ENCODE measurements at places on chromosomes 12 and 14.

GRCh38 chr14:53346988-53347387, 193.9 kb upstream of the DDHD1 start:
- DNase-seq = no peak

- no peak for DNase-seq
Measured at GRCh38 chr12:15650399-15651128, 138.6 kb downstream of the EPS8 start.

GRCh38 chr14:72916174-72916573, 10.1 kb upstream of the DCAF4 start:
- DNase-seq = no peak

DNA sequence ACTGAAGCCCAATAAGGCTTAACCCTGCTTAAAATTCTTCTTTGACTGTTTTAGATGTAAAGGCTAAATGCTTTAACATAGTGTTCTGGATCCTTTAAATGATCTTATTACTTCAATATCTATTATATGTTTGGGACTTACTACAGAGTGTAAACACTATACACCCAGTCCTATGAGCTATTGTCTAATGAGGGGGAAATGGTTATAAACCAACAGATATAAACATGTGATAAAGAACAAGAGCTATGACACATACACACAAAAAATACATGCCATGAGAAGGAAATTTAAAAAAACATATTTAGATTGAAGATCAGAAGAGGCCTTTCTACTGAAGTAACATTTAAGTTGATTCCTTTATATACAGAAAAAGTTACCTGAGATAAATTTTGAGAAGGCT, 505.1 kb downstream of the FOXG1 start:
- no peak for DNase-seq

DNA sequence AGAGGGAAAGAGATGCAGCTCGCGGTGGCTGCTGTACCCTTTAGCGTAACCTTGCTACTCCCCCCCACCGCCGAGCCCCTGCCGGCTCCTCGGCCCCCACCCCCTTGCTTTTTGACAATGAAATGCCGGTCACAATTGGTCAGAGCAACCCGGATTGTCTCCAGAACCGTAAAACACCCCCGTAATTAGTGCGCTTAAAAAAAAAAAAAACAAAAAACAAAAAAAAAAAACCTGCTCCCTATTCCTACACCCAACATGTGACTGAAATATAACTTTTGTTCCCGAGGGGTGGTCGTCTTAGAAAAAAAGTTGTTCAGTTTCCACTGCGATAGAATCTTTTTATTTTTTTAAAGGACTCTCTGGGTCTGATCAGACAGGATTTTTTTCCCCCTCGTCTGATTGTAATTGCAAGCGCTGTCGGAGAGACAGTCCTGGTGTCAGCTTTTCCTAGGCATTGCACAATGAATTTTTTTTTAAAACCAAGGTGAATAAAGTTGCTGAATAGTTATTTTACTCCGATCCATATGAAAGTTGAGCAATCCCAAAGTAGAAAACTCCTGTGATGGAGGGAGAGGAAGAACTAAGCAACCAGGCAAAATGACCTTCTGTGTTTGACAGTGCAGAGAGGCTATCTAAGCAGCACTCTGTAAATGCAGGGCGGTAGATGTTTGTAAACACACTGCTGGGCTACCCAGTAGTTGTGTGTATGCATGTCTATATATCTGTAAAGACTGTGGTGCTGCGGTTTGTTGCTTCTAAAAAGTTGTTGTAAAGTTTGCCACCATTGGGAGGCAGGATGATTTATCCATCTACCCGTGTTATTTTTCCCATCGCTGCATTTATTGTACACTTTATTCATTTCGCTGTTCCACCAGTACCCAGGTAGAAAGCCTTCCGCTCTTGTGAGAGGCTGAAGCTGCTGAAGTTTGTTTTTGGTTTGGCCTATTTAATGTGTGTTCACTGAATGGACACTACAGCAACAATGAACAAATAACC, 1.1 kb downstream of the ETV6 start:
- peak; percentile 50 for DNase-seq

- DNase-seq = no peak
Measured at GRCh38 chr14:90576581-90576980, 179.8 kb downstream of the CALM1 start.

DNA sequence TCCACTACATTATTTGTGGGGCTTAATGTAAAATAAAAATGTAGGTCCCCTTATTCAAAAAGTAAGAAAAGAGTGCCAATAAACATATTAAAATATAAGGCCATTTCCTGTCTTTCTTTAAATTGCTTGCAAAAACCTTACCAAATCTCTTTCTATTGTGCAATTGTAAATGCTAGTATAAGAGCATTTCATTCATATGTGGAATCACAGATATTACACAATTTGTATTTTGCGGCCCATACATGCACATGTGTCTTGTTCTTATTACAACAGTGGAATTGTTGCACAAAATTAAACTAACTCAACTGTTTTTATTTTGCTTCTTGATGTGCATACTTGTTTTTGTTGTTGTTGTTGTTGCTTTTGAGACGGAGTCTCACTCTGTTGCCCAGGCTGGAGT, 20.1 kb upstream of the CRADD start:
- no peak for DNase-seq

DNA sequence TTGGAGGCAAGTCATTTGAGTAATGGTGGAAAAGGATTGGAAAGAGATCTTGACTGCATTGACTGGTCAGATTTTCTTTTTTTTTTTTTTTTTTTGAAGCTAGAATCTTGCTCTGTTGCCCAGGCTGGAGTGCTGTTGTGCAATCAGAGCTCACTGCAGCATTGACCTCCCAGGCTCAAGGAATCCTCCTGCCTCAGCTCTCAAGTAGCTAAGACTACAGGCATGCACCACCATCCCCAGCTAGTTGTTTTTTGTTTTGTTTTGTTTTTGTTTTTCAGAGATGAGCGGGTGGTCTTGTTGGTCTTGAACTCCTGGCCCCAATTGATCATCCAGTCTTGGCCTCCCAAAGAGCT, 30.9 kb upstream of the FAM222A start:
- DNase-seq = no peak

DNA sequence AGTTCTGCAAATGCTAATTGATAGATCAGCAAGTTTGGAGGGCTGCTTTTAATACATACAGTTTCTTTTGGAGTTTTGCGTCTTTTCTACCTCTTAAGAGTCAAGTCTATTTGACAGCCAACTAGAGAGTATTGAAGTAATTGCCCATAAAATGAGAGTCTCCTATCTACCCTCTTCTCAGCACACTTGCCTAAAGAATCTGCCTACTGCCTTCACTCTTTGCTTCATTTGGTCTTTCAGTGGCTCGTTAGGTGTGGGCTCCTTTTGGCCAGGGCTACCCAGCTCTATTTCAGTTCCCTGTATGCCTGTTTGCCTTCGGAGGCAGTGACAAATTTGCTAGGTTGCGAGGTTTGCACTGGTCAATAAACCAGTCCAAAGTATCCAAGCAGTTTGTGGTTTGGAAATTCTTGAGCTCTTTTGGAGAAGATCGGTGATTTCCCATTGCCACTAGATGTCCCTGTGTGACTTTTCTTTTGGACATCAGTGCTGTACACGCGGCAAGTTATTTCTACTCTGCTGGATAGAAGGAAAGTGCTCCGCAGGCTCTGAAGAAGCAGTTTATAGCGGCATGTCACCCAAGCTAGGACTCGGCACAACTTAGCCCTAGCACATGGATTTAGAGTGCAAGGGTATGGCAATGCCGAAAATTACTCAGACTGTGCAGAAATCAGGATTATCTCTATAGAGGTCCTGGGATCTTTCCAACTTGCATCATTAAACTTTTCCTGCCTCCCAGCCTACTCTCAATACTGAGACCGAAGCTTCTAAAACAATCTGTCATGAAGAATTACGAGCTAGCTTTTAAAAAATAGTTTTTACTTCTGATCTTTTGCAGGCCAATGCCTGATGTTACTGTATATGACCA, 38.6 kb downstream of the MGST1 start:
- no peak for DNase-seq

- DNase-seq = no peak
Measured at GRCh38 chr12:84070292-84070691, 842.3 kb downstream of the SLC6A15 start.

GRCh38 chr14:64841121-64841651, 38.5 kb downstream of the SPTB start:
- no peak for DNase-seq

DNA sequence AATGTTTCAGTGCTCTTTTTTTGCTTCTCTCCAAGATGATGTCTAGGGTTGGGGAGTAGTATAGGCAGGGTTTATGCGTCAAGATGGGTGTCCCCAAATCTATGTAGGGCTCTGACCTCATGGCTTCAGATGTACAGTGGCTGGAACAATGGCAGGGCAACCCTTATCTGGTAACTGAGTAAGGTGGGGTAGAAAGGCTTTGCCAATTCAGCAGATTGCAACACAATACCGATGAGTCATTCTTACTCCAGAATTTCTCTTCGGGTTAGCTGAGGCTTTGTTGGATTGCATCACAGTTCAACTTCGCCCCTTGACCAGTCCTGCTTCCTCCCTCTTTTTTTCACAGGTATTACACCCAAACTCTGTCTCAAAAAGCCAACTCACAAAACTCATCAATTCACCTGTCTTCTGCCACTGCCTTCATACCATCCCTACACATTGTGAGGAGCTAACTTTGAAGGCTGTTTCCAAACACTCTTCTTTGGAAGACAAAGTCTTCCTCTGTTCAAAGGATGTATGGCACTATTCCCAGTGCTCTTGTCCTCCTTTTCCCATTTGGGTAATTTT, 190.2 kb upstream of the CNOT2 start:
- peak; percentile 14 for DNase-seq

GRCh38 chr12:40034712-40035111, 71.2 kb downstream of the SLC2A13 start:
- DNase-seq = no peak

- no peak for DNase-seq
Measured at GRCh38 chr14:75134644-75135043, 7.8 kb upstream of the NEK9 start.

- no peak for DNase-seq
Measured at GRCh38 chr12:26530461-26530860, 302.5 kb downstream of the ITPR2 start.

DNA sequence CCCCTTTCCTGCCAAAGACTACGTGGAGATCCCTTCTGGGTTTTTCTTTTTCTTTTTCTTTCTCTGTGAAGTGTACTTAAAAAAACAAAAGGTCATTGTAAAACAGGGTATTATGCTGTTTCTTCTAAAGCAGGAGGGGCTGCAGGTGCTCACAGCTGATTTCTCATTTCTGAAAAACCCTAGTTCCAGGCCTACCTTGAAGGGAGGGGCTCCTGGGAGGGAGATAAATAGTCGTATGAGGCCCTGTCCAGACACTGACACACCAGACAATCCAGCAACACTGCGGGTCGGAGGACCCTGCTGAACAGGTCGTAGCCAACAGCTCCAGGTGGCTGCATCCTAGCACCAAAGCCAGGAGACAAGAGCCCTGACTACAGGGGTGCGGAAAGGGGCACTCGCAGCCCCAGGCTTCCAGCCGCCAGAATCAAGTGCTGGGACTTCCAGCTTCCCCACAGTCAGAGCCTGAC, 41.1 kb downstream of the PSMA6 start:
- no peak for DNase-seq

DNA sequence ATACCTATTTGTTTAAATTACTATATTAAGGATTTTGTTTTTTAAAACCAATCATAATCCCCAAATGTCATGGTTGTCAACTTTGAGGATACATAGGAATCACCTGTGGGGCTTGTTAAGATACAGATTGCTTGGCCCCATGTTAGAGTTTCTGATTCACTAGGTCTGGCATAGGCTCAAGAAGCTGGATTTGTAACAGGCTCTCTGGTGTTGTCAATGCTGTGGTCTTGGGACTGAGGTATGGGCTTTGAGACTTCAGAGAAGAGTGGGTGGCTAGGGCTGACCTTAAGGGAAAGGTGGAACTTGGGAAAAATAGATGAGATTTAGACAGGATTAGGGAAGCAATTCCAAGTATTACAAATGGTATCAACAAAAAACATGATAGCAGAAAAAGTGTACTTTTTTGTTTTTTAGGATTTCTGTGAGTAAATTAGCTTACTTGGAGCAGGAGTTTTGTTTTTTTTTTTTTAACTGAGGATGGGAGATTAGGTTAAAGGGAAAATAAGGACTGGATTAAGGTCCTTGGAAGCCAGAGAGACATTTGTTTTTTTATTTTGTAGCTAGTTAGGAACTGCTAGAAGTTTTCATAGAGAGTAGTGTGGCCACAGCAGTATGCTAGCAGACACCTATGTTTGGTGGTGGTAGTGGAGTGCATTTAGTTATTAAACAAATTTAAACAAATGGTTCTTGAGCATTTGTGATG, 88.6 kb downstream of the RAD51B start:
- DNase-seq = no peak

- no peak for DNase-seq
Measured at GRCh38 chr12:80632835-80633234, 74.6 kb upstream of the MYF6 start.

DNA sequence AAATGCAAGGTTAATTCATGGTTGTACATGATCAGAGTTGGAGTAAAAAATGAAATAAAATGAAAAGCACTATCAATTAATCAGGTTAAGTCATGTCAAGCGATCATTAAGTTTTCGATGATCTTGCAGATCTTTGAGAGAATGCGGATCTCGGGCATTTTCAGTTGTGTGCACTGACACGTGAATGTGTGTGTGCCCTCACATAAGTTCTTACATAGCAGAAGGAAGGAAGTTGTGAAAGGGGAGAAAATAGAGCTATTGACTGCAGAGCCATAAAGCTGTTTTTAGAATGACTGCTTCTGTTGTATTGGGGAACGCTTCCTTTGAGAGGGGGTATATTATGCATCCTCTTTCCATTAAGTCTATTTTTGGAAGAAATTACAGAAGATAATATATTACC, 101.3 kb downstream of the HMGA2 start:
- DNase-seq = no peak

GRCh38 chr12:120940006-120940405, 35.8 kb upstream of the SPPL3 start:
- no peak for DNase-seq

DNA sequence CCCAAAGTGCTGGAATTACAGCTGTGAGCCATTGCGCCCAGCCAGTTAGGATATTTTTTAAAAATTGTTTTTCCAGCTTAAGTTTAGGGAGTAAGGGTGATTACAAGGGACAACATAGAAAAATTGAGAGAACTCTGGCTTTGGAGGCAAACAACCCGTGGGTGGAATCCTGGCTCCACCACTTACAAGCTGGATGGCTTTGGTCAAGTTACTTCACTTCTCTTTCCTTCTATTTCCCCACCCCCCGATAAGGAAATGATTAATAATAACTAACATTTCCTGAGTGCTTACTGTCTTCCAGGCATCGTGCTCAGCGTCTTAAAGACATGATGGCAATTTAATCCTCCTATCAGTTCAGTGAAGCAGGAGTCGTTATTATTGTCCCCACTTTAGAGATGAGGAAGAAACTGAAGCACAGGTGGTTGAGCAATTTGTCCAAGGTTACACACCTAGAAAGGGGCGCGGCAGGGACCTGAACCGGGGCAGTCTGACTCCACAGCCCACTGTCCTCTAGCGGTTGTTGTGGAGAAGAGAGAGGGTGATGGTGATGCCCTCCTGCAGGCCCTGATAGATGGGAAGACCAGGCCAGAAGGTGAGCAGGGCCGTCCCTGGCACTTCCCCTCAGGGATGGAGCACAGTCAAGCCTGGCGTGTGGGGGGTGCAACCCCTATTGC, 16.7 kb upstream of the FAIM2 start:
- DNase-seq = no peak

Measured in activated CD4-positive, alpha-beta T cell treated with anti-CD3 and anti-CD28 coated beads, Interleukin-2, Interleukin-4, amounts not matched to agents 100 ng/mL and 50 ng/mL, durations not matched to agents 16 hours and 8 hours (primary cell).